CD4-positive, alpha-beta T cell treated with Interleukin-12 subunit alpha and Interleukin-12 subunit beta, for 1 hour (primary cell): ENCODE measurements at places on chromosomes 16 and 17.

- no peak for DNase-seq
Observed at GRCh38 chr16:35506018-35506897, 2046.8 kb downstream of the TP53TG3F start.

DNA sequence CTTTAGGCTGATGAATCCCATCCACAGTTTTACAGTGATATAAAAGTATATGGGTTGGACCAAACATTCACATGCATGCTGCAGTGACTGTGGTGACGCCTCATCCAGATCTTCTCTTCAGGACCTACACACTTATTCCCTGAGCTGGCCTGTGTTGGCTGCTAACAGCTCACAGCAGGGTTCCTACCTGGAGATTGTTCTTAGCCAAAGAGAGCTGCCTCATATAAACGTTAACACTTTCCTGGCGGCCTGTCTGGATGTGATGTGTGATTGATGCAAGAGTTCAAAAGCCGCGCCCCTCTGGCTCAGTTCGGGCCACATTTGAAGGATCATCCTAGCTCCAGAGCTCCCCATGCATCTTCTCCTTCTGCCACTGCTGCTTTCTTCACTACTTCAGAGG is 93.0 kb upstream of the NETO2 start:
- no peak for DNase-seq

DNA sequence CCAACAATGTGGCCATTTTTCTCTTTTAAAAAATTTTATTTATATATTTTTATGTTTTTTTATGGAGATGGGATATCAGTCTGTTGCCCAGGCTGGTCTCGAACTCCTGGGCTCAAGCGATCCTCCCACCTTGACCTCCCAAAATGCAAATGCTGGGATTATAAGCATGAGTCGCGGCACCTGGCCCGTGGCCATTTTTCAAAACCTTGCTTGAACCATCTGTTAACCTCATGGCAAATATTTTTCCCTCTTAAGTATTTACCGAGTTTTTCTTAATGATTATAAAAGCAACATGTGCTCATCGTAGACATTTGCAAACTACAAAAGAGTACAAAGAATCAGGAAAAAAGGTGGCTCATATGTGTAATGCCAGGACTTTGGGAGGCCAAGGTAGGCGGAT is 127.6 kb downstream of the ABCC6 start:
- no peak for DNase-seq

DNA sequence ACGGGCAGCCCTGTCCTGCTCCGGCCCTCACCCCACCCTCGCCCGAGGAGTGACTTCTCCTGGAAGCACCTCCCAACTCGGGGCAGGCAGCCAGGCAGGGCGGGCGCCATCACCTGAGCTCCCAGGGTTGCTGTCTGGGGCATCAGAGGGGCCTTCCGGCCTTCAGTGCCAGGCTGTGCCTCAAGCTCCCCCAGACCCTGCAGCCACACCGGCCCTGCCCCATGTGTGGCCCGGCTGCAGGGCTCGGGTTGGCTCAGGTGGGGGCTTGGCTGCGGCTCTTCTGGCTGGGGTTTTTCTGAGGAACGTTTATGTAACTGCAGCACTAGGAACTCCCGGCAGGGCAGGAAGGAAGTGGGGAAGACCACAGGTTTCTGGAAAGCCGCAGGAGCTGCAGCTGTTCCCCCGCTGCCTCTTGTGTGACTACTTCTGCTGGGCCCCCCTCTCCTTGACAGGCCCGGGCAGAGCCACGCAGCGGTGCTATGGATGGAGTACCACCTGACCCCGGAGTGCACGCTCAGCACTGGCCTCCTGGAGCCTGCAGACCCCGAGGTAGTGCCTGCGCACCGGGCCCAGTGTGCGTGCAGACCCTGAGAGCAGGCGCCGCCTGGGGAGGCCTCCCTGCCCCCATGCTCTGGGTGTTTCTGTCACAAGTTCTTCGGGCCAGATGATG is 45.6 kb downstream of the PRMT7 start:
- peak; percentile 70 for DNase-seq

DNA sequence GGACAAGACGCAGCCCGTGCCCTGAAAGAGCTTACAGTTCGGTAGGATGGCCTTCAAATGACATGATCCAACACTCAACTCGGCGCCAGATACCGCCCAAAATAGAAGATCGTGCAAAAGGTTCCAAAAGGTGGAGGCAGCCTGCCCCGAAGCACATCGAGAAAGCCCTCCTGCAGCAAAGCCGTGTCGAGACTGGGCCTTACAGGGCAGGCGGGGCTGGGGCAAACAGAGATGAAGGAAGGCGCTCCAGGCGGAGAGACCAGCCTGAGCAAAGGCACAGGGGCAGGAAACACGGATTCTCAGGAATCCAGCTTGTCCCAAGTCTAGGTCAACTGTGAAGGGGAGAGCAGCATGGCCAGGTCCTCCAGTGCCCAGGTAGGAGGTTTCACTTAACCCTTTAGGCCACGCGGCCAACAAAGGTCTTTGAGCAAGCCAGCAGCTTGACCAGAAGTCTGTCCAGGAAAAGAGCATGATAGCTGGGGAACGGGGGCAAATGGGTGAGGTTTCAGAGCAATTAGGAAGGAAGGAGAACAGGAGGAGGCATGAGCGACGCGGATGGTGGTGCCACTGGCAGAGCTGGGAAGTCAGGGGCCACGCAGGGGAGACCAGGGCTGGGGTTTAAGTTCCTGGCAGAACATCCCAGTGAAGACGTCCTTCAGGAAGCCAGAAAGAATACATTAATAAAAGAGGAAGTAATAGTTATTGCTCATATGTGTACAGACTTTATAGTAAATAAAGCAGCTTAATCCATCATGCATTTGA is 21.2 kb upstream of the EIF1 start:
- no peak for DNase-seq

DNA sequence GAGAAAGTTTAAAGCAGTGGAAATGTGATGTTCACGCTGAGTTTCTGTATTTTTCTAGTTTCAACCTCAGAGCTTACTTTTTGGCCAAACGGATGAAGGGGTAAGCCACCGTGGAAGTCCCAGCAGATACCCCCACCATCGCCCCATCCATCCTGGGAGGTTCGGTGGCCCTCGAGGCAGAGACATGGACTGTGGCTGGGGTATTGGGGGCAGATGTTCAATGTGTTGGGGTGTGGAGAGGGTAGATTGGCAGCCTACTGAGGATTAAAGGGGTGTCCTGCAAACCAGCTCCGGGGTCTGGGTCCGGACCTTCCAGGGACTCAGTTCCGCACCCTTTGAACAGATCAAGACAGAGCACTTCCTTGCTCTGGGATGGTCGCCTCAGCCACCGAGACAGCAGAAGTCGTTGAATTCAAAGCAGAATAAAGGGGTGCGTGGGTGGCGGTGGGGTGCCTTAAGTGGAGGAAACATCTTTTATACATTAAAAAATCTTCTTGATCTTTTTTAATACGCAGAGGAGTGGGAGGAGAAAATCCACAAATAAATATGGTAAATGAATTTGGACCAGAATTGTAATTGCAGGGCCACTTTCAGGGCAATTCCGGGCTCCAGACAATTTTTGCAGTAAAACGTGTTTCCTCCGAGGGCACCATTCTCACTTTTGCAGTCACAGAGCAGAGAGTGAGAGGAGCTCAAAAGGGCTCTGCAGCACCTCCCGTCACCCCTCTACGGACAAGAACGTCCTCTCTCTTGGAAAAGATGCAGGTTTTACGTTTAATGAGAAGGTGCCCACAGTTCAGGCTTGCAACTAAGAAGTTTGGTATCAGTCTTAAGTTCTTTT is 8.2 kb upstream of the CBX8 start:
- no peak for DNase-seq

DNA sequence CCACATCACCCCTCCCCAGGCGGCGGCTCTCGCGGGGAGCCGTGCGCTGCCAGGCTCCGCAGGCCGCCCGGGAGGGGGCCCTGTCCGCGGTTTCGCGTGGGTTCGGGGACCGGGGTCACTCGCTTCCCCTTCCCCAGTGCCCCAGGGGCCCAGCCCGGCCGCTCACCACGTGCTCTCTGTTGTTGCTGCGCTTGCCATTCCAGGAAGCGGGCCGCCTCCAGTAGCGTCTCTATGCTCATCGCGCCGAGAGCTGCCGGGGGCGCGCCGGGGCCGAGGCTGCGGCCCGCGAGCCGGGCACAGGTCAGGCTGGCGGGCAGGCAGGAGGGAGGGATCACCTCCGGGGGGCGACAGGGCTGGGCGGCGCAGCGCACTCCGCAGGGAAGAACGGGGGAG is 390 bp downstream of the MNT start:
- peak; percentile 48 for DNase-seq

DNA sequence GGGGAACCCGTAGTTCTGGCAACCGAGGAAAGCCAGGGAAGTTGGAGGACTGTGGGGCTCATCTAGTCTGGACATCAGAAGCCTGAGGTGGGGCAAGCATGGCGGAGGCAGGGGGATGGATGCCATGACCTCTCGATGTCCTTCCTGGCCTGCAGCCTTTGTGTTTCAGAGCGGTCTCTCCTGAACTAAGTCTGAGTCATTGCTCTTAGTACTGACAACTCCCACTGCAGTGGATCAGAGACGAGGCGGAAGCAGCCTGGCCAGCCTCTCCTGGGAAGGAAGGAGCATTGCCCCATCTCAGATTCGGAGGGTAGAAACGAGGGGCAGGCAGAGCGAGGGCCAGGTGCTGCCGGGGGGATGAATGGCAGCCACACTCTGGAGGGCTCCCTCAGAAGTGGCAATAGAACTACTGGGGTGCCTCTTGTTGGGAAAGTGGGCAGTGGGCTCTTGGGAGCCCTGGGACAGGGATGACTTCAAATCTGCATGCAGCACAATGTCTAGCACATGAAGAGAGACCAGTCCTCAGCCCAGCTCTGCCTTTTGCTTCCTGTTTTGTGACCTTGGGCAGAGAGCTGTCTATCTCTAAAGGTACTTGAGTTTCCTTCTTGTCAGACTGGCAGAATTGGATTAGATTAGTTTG is 3.6 kb upstream of the STAC2 start:
- no peak for DNase-seq

DNA sequence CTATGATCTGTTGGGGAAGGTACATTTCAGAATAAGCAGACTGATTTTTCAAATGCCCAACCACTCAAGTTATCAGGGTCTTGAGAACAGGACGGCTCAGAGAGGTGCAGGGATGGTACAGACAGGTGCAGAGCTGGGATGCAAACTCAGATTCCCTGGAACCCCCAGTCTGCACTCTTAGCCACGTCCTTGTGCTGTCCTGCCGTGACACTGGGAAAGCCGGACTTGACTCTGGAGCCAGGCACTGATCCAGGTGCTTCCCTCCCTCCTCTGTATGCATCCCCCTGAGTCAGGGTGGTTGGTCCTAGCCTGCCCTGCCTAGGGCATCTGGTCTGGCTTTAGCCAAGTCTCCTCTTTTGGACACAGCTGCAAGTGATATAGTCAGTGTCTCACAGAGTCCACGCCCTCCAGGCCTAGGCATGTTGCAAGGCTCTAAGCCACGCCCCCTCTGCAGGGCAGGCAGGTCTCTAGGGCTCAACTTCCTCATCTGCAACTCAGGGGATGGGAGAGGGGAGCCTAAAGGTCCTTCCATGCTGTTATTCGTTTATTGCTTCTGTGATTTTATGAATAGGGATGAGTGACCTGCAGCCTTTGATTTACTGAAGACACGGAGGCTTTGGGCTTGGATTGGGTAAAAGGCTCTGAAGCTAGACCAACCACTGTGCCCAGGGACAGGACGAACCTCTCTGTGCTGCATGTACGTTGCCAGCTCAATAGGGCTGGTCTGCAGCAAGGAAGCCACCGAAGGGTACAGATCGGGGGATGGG is 97.3 kb downstream of the SDK2 start:
- DNase-seq: peak; percentile 24

DNA sequence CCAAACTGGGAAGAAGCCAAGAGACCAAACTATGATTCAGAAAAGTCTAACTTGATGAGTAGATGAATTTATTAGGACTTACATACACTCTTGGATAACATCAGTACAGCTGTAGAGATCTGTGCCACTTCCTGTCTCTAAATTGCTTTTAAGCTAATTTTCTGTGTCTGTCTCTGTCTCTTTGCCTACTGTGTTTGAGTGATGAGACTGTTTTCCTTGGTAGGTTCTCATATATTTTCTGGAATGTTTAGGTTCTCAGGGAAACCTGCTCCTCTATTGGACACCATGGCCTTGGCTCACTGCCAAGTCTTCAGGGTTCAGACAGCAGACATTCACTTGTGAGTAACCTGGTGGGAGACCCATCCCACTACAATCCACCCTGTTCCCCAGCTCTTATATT is 103.5 kb upstream of the KIF2B start:
- no peak for DNase-seq

GRCh38 chr16:49560004-49560830 is 186.6 kb downstream of the C16orf78 start:
- no peak for DNase-seq

- no peak for DNase-seq
Observed at GRCh38 chr16:18018376-18018775, 318.2 kb downstream of the NPIPA8 start.

DNA sequence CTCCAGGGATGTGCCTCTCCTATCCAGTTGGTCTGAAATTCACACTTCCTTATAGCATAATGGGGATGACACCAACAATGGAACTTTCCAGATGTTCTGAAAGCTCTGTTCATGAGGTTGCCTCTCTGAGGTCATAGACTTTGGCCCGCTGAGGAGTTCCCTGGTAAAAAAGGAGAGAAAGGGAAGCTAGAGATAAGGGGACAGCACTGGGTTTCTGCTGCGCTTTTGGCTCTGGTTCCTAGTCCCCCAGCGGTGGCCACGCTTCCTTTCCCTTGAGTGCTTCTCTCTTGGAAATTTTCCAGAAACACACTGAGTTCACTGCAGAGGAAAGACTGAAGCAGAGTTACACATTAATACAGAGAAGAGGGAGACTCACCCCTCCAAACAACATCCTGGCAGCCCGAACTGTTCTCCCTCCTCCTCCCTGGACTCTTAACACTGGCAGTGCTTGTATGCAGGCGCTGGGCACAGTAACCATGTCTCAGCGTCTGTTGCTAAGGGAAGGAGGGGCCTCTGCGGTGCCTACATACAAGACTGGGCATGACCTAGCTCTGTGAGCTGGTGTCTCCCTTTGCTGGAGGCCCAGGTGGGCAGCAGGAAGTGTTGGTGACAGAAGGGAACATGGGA is at the start of gene DNAH3:
DNAH3 (minus strand) TSS at position 472 of the 627 bp plus-strand sequence. CDS start 527 bp downstream, outside the sequence.
- DNase-seq: no peak
